GM23248 (cell line): ENCODE measurements at places on chromosomes 2 and 18. TPM values are rescaled to one million over a fixed set of nuclear protein-coding genes. Genes with fewer than 3 reads are reported as not detected.

Gene NBEAL1
- polyA plus RNA-seq = 16.8 and 23.6 TPM in 2 replicates

Gene CXCR4
- 0.15 and 0.16 TPM in 2 replicates for polyA plus RNA-seq

Gene IGFBP2
- 5.6 and 12.6 TPM in 2 replicates for polyA plus RNA-seq

Gene BOK
- 28.0 and 28.1 TPM in 2 replicates for polyA plus RNA-seq

Gene FAM124B
- not detected in 2 replicates for polyA plus RNA-seq
